ENCODE measurements at places on chromosomes 11 and 22. TPM values are rescaled to one million over a fixed set of nuclear protein-coding genes. Genes with fewer than 3 reads are reported as not detected.

GRK3 gene
- total RNA-seq, result 1.3 TPM

SERPING1 gene
- 17.2 TPM for total RNA-seq

MFRP gene
- not detected for total RNA-seq

OR52A1 gene
- total RNA-seq, result not detected

KMT5B gene
- total RNA-seq, result 24.3 TPM

BAD gene
- total RNA-seq, result 79.9 TPM

OR5D18 gene
- total RNA-seq, result not detected

KRTAP5-9 gene
- total RNA-seq, result not detected

DGCR8 gene
- total RNA-seq, result 21.3 TPM

SMTNL1 gene
- total RNA-seq, result not detected

MS4A4E gene
- not detected for total RNA-seq

MN1 gene
- 7.4 TPM for total RNA-seq

PRRG4 gene
- total RNA-seq, result 0.33 TPM

DCHS1 gene
- 11.0 TPM for total RNA-seq

P4HA3 gene
- total RNA-seq, result 4.1 TPM

OR52H1 gene
- 0.51 TPM for total RNA-seq

TRIM66 gene
- 13.7 TPM for total RNA-seq

ADAMTS15 gene
- total RNA-seq, result 23.4 TPM

VPS26B gene
- total RNA-seq, result 36.7 TPM

PYGM gene
- total RNA-seq, result 0.26 TPM

MS4A7 gene
- not detected for total RNA-seq

DDX25 gene
- not detected for total RNA-seq

All from fibroblast of lung (primary cell).